ENCODE measurements at places on chromosomes 5 and 9.

DNA sequence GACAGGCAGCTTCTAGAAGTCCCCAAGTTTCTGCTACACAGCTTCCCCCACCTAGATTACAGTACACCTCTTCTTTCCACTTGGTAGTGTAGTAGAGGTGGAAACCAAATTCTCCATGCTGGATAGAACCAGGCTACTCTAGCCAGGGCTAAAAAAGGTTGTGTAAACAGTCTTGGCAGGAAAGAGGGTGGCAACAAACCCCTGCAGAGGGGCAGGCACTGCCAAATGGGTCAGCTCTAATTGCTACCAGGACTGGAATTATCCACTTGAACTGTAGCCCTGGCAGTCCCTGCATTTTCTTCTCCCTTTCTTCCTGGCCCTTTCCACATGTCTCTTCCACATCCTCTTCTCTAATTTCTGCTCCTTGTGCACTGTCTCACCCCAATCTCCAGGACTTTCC, 24.8 kb downstream of the RANBP3L start:
- DNase-seq = no peak

DNA sequence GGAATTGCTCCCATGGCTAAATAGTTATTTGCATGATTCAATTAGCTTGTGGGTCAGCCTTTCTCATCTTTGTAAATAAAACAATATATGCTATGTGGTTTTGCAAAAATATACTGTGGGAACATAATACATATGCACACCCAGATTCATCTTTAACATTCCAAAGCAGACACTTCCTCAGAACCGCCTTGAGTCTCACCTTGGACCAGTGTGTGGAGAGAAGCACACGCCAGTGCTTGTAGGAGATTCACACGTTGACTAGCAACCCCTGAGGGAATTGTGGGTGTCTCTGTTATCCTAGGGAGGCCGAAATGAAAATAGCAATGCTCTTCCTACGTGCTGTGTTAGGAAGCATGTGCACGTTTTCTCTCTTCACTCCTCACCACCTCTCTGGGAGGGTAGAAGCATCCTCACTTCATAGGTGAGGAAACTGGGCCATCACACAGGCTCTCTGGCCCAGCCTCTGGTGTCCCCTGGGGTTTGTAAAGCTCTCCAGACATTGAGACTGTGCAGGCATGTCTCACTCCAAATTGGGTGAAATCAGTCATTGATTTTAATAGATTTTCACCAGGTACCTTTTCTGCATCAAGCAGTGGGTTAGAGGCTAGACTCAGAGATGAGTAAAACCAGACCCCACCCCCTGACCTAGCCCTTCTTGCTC, 221.7 kb downstream of the PBX3 start:
- no peak for DNase-seq

DNA sequence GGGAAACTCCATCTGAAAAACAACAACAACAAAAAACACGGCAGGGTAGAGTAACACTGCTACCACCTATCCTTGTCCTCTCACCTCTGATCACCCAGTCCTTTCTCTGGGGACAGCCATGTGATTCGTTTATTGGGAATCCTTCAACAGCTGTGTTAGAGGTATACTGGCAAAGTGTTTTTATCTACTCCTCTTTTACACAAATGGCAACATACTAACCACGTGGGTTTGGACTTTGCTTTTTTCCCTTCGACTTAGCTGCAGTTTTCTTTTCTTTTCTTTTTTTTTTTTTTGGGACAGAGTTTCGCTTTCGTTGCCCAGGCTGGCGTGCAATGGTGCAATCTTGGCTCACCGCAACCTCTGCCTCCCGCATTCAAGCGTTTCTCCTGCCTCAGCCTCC, 11.2 kb upstream of the SET start:
- DNase-seq = no peak

DNA sequence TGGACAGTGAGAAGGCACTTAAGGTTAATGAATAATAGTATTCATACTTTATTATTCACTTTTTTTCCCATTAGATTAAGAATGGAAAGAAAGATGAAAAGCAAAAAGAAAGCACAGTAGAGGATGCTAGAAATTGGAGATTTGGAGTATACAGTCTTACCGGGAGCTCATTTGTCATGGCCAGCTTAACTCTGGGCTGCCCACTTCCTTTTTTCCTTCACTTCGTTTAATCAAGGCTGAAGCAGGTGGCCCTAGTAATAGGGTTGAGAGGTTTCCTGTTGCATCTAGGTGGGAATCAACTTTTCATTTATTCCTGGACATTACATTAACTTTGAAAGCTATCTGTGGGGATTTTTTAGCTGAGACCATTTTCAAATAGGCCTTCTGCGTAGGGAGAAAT, 57.0 kb upstream of the MEGF10 start:
- no peak for DNase-seq

- DNase-seq = no peak
Measured at GRCh38 chr5:42423285-42424165, at the start of gene GHR. TSS of gene GHR (plus strand) at chr5:42423439. CDS start at chr5:42565875, 142,436 bp downstream.

DNA sequence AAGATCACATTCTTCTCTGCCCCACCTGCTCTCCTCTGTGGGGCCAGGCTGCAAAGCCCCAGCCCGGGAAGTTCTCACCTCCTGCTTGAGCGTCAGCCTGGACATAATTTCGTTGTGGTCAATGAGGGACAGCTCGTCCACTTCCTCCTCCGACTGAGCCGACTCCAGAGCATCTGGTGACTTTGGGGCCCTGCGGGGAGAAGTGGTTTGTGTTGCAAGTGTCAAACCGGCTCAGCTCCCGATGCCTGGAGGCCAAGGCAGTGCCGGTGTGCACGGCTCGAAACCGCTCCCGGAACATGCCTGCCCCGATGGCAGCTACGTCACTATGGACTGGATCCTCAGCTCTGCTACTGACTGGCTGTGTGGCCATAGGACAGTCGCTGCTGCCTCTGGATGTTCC, 52.8 kb downstream of the PRRT1B start:
- no peak for DNase-seq

DNA sequence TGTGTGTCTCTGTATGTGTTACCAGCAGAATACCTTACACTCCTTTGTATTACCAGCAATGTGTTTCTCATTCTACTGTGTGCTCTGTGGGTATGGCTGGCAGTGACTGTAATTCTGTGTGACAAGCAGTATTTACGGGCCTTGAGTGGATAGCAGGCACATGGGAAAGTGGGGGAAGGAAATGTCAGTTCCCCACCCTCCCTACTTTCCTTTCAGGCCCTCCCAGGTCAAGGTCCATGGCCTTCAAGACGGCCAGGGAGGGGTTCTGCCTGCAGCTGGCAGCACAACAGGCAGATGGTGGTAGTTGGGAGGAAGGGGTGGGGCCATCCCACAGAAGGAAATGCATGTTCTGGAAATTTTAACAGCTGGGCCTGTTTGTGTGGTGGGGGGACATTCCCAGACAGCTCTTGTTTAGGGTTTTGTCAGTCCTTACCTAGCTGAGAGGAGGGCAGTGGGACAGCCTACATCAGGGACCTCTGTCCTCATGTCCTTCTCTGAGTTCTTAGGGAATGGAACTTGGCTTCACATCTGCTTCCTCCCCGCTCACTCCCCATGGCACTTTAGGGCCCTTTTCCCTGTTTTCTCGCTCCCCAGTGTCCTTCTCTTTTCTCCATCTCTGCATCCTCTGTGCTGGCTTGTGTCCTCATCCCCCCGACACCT, 14.6 kb upstream of the TNIP1 start:
- no peak for DNase-seq

DNA sequence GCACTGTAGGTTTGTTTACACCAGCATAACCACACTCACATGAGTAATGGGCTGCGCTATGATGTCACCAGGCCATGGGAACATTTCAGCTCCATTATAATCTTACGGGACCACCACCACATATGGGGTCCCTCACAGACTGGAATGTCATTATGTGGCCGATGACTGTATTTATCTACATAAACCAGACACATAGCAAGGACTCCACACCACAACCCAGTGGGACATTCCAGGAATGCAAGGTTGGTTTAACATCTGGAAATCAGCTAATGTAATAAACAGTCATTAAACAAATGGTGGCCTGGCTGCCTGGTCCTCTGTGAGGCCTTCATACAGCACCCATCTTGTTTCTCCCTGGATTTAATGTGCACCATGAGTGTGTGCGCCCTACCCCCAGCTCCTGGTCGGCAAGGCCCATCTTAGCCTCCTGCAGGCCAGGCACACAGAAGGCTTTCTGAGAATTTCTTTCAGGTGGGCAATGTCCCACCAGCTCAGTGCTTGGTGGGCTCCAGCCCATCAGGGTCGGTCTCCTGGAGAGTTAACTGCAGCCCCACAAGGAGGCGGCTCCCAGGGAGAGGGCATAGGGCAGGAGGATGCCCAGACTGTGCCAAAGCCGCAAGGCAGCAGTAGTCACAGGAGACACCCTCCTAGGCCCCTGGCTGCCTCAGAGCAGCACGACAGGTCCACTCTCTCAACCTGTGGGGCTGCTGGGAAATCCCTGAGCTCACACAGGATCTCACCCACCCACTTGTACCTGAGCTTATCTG, 35.9 kb upstream of the SARDH start:
- DNase-seq = no peak
